ENCODE measurements at places on chromosomes 1 and 21. TPM values are rescaled to one million over a fixed set of nuclear protein-coding genes. Genes with fewer than 3 reads are reported as not detected.
A peak's percentile ranks its signal among the peaks of the same experiment; 100 is the strongest.

The FNBP1L gene
- total RNA-seq, result 21.3 TPM

The RNF207 gene
- 12.9 TPM for total RNA-seq

The AKNAD1 gene
- 1.5 TPM for total RNA-seq

The RGS8 gene
- not detected for total RNA-seq

The CD53 gene
- total RNA-seq, result not detected

DNA sequence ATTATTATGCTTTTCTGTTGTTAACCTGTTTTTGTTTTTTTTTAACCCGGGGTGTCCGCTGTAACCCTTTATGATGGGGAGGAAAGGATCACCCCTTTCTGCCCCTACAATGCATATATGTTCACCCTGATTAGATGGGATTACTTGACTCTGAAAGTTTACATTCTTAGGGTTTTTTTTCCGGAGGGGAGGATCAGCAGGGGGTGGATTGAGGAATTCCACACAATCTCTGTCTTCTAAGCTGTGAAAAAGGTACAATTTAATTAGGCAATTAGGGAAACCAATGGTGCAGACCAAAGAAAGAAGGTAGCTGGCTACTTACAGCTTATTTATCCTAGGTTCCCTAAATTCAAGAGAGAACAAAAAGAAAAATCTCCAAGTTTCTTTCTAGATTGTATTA is 58.3 kb downstream of the EDEM3 start:
- no peak for DNase-seq

DNA sequence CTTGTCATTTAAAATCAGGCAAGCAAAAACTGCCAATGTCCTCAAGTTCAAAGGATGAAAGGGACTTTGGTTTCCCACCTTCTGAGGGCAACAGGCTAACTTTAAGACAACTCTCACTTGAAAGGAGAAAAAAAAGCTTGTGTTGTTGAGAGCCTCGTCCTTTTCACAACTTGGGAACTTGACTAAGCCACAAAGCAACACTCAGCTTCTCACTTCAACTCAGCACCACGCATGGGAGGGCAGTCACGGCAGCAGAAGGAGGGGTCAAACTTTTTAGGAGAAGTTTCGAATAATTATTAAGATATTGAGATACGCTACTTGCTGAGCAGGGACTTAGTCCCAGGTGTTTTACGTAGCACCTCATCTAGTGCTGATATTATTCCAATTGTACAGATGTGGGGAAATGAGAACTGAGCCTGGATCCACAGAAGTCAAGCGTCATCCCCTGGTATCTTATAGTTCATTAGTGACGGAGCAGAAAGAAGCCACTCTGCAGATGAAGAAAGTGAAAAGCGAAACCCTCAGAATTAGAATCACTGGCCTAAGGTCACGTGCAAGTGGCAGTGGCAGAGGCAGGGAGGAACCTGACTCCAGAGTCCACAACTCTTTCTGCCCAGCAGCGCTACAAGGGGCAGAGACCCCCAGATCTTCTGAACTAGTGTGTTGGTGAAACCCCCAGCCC is 83.6 kb downstream of the JAK1 start:
- no peak for DNase-seq

- no peak for DNase-seq
These were observed 325.0 kb upstream of the ESRRG start for GRCh38 chr1:217048104-217048707.

DNA sequence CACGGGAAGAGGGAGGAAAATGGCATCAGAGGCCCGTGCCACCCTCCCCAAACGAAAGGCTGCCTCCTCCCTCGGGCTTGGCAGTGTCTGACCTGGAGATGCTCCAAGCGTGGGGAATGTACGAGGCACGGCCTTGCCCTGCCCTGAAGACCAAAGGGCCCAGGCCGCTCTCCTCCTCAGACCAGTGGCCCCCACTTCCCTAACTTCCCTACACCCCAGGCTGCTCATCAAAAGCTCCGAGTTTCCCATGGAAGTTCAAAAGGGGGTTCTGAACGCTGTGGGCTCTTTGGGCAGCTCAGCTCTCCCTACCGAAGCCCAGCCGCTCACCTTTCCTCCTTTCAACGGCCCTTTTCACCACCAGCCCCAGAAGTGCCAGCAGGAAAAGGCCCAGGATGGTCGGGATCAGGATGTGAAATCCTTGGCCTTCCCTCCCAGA is 11.8 kb downstream of the FCMR start:
- no peak for DNase-seq

- DNase-seq, result no peak
These were observed 635 bp upstream of the MMEL1 start for GRCh38 chr1:2633366-2633935.

DNA sequence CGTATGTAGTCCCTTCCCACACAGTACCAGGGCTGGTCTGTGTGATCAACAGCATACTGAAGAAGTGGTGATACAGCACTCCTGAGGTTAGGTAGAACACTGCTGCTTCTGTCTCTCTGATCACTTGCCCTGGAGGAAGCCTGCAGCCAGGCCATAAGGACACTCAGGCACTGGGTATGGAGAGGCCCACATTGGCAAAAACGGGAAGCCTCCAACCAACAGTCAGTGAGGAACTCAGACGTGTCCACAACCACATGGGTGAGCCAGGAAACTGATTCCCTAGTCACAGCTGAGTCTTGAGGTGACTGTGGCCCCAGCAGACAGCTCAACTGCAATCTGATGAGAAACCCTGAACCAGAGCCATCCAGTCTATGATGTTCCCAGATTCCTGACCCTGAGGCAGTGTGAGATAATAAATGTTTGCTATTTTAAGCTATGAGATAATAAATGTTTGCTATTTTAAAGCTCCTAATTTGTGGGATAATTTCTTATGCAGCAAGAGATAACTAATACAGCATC is 62.5 kb downstream of the COQ8A start:
- no peak for DNase-seq

DNA sequence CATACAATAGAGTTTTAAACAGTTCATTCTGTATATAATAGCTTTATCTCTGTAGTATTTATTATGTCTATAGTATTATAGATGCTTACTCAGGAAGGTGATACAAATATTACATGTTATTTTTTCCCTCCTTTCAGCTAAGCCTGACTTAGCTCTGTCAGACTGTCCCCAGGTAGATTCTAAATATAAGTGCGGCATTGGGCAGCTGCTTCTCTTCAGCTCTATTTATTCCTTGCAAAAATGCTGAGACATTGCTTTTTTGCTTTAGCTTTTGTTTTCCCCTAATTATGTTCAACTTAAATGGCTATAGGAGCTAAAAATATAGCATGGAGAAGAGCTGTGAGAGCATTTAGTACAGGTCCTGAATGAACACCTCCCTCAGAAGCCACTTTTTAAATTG is 203.2 kb upstream of the BEND5 start:
- no peak for DNase-seq

DNA sequence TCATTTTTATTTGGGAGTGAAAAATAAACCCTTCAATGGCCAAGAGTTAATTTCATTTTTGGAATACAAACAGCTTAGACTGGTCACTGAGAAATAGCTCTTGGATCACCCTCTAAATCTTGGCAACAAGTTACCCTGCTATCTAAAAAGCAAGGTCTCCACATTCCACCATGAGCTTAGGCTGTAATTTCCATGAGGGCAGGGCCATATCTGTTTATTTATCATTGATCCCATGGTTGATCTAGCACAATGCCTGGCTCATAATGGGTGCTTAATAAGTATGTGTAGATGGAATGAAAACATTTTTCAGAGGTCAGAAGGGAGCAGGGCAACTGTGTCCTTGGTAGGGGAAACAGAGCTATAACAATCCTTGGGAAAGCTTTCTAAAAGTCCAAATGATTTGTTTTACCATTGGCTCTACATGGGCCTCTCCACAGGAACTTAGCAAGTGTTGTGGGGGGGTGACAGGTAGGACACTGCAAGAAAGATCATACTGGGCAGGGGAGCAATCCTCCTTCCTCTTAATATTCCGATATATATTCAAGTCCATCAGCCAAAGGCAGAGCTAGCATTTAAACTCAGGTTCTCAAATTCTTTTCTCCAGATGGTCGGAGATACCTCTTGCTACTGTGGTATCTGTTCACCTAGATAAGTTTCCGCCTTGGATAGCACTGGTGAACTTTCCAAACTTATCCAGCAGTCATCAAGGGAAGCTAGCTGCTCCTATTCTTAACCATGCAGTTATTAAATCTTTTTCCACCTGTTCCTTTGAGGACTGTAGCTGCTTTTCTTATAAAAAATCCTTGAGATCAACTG is 53.1 kb upstream of the PTCH2 start:
- no peak for DNase-seq

GRCh38 chr1:219310181-219310728 is 136.6 kb downstream of the LYPLAL1 start:
- DNase-seq, result no peak

GRCh38 chr1:27284425-27285273 is 37.3 kb upstream of the TMEM222 start:
- peak; percentile 71 for DNase-seq

GRCh38 chr21:41431788-41432548 is 5.9 kb downstream of the MX1 start:
- no peak for DNase-seq

- no peak for DNase-seq
These were observed 5.1 kb downstream of the PARP1 start for GRCh38 chr1:226402739-226403165.

- DNase-seq, result no peak
These were observed 35.9 kb upstream of the ATP1B1 start for GRCh38 chr1:169070547-169070946.

GRCh38 chr1:44275296-44275962 is 62.2 kb downstream of the DMAP1 start:
- no peak for DNase-seq

All from NCI-H460 (cell line).